Smooth muscle cell of the brain vasculature (primary cell): ENCODE measurements at places on chromosomes 3 and 15.

GRCh38 chr3:4392992-4393391, 74.1 kb downstream of the SUMF1 start:
- no peak for DNase-seq

DNA sequence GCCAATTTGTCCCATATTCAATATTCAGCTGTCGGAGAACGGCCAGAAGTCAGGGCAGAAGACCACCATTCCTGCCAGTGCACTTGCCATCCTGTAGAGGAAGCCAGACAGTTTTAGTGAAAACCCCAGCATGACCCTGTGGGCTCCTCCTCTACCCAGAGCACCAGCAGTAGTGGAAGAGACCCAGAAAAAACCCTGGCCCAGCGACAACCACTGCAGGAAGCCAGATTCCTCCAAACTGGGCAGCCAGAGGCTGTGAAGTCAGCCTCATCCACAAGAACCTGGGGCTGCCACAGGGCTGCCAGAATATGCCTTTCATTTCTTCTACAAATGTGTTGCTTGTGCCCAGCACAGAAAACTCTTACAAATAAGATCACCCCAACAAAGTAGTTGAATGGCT, 67.3 kb downstream of the HMCES start:
- DNase-seq: no peak

- no peak for DNase-seq
These were observed 5.1 kb downstream of the THPO start for GRCh38 chr3:184372911-184373310.

- no peak for DNase-seq
These were observed 405.0 kb downstream of the PDCD6IP start for GRCh38 chr3:34203386-34203785.
